Cardiac muscle cell (in vitro differentiated cells and primary cell): ENCODE measurements at places on chromosomes 7 and 10. TPM values are rescaled to one million over a fixed set of nuclear protein-coding genes. Genes with fewer than 3 reads are reported as not detected.

Gene ITGB8
- polyA plus RNA-seq = 0.34 and 0.47 TPM in 2 replicates

Gene NEUROG3
- not detected in 2 replicates for polyA plus RNA-seq

Gene KRIT1
- 29.0 and 34.2 TPM in 2 replicates for polyA plus RNA-seq

Gene MICU1
- polyA plus RNA-seq = 48.3 and 60.9 TPM in 2 replicates

Gene UNCX
- 6.7 and 14.6 TPM in 2 replicates for polyA plus RNA-seq

Gene CRYGN
- 0.46 and 0.77 TPM in 2 replicates for polyA plus RNA-seq

Gene PRSS1
- not detected in 2 replicates for polyA plus RNA-seq

Gene GPR158
- polyA plus RNA-seq = 0.61 TPM in 1 of 2 replicates, not detected in the other

Gene NEURL1
- 1.4 and 3.5 TPM in 2 replicates for polyA plus RNA-seq

Gene FAM13C
- polyA plus RNA-seq = 7.2 and 13.5 TPM in 2 replicates

Gene GHRHR
- polyA plus RNA-seq = not detected in 2 replicates

Gene PSAP
- polyA plus RNA-seq = 844 and 1,063 TPM in 2 replicates

Gene MPP7
- polyA plus RNA-seq = 9.2 and 9.7 TPM in 2 replicates

Gene PRLHR
- polyA plus RNA-seq = not detected in 2 replicates

Gene NRF1
- 12.3 and 15.3 TPM in 2 replicates for polyA plus RNA-seq

Gene RPEL1
- not detected in 2 replicates for polyA plus RNA-seq

Gene FAM204A
- polyA plus RNA-seq = 49.5 and 67.1 TPM in 2 replicates

Gene HMX2
- polyA plus RNA-seq = not detected in 2 replicates

Gene TLX1
- 1.9 and 2.3 TPM in 2 replicates for polyA plus RNA-seq

Gene PLXDC2
- 10.3 and 13.1 TPM in 2 replicates for polyA plus RNA-seq

Gene ADGRA1
- 0.67 TPM in 1 of 2 replicates, not detected in the other for polyA plus RNA-seq

Gene SLC26A5
- polyA plus RNA-seq = 0.12 and 0.44 TPM in 2 replicates

Gene DPYSL4
- 7.1 and 12.5 TPM in 2 replicates for polyA plus RNA-seq

Gene HECW1
- polyA plus RNA-seq = 0.13 and 0.72 TPM in 2 replicates

Gene MET
- polyA plus RNA-seq = 1.9 and 2.6 TPM in 2 replicates

Gene GARIN1A
- 0.83 and 1.7 TPM in 2 replicates for polyA plus RNA-seq

Gene LBX1
- polyA plus RNA-seq = not detected in 2 replicates

Gene CPEB3
- polyA plus RNA-seq = 5.0 and 7.1 TPM in 2 replicates

Gene DENND2A
- 14.0 and 18.2 TPM in 2 replicates for polyA plus RNA-seq

Gene NXPH1
- 0.76 and 1.7 TPM in 2 replicates for polyA plus RNA-seq

Gene ZNF425
- polyA plus RNA-seq = 7.6 and 11.3 TPM in 2 replicates

Gene KCND2
- 0.45 and 1.4 TPM in 2 replicates for polyA plus RNA-seq

Gene MYH16
- 0.09 and 0.15 TPM in 2 replicates for polyA plus RNA-seq

Gene TAS2R5
- polyA plus RNA-seq = 0.12 and 1.2 TPM in 2 replicates

Gene SLC26A4
- not detected in 2 replicates for polyA plus RNA-seq
